ENCODE measurements at places on chromosomes 11 and 22. TPM values are rescaled to one million over a fixed set of nuclear protein-coding genes. Genes with fewer than 3 reads are reported as not detected.

The RAB38 gene
- polyA plus RNA-seq, result not detected

The FIBIN gene
- 15.4 TPM for polyA plus RNA-seq

The ALDH3B1 gene
- 6.9 TPM for polyA plus RNA-seq

The PAMR1 gene
- polyA plus RNA-seq, result 0.89 TPM

The CSNK2A3 gene
- polyA plus RNA-seq, result 0.61 TPM

The RELT gene
- polyA plus RNA-seq, result 0.74 TPM

The SYT7 gene
- 11.1 TPM for polyA plus RNA-seq

The POU2AF3 gene
- polyA plus RNA-seq, result 3.3 TPM

The C1QTNF5 gene
- polyA plus RNA-seq, result 45.3 TPM

The MUC2 gene
- polyA plus RNA-seq, result 0.31 TPM

The OR52E8 gene
- polyA plus RNA-seq, result not detected

The P2RX3 gene
- polyA plus RNA-seq, result not detected

The KRTAP5-7 gene
- not detected for polyA plus RNA-seq
